NCI-H1436 treated with DMSO at 0.1 percent for 48 hours (cell line): ENCODE measurements at places on chromosomes 2 and 18.

DNA sequence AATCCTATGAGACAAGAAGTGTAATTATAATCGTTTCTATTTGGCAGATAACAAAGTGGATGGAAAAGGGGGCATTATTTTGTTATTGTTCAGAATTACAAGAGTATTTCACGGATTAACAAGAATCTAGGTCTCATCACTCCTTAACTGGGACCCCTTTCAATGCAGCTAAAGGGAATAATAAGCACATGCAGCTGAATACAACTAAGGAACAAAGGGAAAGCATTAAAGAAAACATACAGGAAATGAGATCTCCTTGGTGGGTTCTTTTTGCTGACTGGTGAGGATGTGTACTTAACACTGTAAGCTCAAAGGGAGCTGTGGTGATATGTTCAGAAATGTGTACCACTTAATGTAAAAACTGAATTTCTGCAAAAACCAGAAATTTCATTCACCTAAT is 140.5 kb upstream of the WDSUB1 start:
- no peak for DNase-seq

DNA sequence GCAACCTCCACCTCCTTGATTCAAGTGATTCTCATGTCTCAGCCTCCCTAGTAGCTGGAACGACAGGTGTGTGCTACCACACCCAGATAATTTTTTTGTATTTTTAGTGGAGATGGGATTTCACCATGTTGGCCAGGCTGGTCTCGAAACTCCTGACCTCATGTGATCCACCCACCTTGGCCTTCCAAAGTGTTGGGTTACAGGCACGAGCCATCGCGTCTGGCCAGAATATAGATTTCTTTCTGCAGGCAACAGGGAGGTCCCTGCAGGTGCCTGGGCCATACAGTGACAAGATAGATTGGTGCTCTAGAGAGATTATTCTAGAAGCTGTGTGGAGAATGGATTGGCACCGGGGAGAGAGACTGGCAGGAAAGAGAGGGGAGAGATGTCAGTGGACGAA is 13.3 kb downstream of the PLCD4 start:
- no peak for DNase-seq

- DNase-seq, result no peak
Measured at GRCh38 chr2:209875270-209875669, 103.6 kb downstream of the UNC80 start.

DNA sequence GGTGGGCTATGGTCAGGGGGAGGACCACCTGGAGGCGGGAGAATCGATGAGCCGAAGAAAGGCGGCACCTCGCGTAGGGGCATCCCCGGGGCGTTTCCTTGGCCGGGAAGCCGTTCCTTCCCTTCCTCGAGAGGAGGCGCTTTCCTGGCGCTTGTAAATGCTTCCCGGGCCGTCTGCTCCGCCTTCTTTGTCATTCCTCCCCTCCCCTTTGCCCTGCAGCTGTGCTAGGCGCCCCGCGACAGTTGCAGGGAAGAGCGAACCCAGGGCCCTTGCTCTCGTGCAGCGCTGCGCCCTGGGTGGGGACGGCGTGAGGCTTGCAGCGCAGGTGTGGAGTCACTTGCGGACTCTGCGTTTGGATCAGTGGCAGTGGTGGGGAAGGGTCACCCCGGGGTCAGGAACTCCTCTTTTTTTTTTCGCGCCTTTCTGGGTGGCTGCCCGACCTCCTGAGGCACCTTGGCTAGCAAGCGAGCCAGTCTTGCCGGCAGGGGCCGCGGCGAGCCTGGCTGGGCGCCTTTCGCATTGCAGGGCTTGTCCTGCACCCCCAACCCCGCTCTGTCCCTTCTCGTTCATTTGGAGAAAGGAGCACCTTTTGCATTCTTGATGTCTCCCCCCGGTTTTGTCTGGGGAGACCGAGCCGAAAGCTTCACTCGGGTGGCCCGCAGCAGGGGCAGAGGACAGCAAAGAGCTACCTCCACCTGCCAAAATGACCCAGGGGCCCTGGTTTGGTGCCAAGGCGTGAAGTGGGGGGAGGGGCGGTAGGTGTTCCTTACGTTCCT is 858 bp downstream of the KCNS3 start:
- DNase-seq, result no peak

- no peak for DNase-seq
Measured at GRCh38 chr2:108916122-108916795, 72.8 kb downstream of the EDAR start.

DNA sequence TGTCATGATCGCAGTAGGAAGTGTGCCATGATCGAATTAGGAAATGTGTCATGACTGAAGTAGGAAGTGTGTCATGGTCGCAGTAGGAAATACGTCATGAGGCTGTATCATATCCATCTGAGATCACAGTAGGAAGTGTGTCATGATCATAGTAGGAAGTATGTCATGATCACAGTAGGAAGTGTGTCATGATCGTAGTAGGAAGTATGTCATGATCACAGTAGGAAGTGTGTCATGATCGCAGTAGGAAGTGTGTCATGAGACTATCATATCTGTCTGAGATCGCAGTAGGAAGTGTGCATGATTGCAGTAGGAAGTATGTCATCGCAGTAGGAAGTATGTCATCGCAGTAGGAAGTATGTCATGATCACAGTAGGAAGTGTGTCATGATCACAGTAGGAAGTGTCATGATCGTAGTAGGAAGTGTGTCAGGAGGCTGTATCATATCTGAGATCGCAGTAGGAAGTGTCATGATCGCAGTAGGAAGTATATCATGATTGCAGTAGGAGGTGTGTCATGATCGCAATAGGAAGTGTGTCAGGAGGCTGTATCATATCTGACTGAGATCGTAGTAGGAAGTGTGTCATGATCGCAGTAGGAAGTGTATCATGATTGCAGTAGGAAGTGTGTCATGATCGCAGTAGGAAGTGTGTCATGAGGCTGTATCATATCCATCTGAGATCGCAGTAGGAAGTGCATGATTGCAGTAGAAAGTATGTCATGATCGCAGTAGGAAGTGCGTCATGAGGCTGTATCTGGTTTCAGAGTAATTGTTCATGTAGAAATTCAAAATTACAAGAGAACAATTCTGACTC is 56.4 kb upstream of the NFATC1 start:
- no peak for DNase-seq

GRCh38 chr18:604771-605170 is 8.0 kb downstream of the CLUL1 start:
- no peak for DNase-seq

- DNase-seq, result no peak
Measured at GRCh38 chr2:30492619-30493018, 45.6 kb downstream of the LCLAT1 start.

DNA sequence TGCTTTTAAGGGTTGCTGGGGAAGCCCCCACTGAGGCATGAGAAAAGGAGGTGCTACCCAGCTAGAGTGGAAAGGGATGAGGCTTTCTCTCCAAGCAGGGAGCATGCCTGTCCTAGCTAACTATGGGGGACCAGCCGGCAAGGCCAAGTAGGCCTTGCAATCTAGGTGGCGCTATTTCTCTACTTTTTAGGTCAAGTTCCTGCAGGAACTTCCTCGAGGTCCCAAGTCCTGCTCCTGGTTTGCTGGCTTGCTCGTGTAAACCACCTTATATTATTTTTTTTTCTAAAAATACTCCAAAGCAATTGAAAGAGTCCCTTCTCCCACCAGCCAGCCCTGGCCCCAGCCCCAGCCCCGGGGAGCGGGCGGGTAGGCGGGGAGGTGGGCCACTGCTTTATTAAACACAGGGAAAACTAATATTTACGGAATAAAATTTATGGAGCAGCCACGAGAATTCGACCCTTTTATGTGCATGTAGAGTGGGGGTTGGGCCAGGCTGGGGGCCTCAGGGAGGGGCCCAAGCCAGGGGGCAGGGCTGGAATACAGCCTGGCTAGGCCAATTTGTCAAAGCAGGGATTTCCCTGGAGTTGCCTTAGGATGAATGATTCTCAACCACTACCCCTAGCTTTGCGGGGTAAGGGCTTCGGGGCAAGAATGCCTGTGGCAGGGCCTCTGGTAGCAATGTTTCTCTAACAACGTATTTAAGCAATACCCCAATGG is 12.8 kb upstream of the IHH start:
- DNase-seq, result no peak

GRCh38 chr18:79203017-79203605 is 133.9 kb downstream of the ATP9B start:
- no peak for DNase-seq

- DNase-seq, result no peak
Measured at GRCh38 chr2:27647289-27647688, 16.1 kb downstream of the SUPT7L start.

DNA sequence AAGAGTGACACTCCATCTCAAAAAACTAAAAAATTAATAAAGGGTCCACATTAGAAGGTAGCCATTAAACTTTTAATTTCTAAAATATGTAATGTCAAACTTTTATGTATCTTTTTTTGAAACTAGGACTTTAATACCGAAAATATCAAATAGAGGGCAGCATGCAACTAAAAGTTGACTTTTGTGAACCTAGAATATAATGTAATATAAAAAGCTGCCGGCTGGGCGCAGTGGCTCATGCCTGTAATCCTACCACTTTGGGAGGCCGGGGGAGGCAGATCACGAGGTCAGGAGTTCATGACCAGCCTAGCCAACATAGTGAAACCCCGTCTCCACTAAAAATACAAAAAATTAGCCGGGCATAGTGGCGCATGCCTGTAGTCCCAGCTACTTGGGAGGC is 62.8 kb downstream of the INO80D start:
- DNase-seq, result no peak

DNA sequence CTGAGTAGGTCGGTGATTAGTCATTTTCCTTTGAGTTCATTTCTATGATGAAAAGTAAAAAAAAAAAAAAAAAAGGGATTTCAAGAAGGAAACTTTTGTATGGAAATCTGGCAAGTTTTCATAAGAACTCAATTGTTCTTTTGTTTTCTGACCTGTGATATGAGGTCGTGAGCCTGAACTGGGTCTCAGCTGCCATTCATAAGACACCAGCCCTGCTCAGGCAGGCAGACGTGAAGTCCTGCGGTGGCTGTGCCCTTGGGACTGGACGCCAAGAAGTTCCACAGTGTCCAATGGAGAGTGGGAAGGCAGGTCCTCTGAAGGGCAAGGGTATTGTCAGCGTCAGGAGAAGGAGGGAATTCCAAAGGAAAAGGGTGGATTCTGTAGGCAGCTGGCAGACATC is 183.9 kb downstream of the NCK2 start:
- DNase-seq, result no peak

DNA sequence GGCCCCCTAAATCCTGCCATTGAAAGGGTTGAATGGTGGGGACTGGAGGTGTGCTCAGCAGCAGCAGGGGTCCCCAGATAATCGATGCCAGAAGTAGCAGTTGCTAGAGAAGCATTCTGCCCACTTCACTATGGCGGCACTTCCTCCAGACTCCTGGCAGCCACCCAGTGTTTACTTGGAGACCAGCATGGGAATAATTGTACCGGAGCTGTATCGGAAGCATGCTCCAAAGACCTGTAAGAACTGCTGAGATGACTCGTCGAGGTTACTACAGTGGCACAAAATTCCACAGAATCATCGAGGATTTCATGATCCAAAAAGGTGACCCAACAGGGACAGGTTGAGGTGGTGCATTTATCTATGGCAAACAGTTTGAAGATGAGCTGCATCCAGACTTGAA is 11.0 kb upstream of the GAREM2 start:
- DNase-seq, result no peak

GRCh38 chr18:10291568-10291981 is 162.9 kb upstream of the APCDD1 start:
- DNase-seq, result no peak
